Esophagus muscularis mucosa (tissue), 4 donors: ENCODE measurements at places on chromosomes 1 and 21. TPM values are rescaled to one million over a fixed set of nuclear protein-coding genes. Genes with fewer than 3 reads are reported as not detected.

- H3K4me3 ChIP-seq, result peak overlapping the region; percentile 67
- no peak for DNase-seq
- H3K27ac ChIP-seq, result peak overlapping the region; percentile 82
Measured at GRCh38 chr1:32241001-32241763, 5.8 kb upstream of the FAM167B start.

GRCh38 chr1:161192476-161193465 lies 6.1 kb downstream of the ADAMTS4 start:
- H3K4me1 ChIP-seq, result peaks cover 59% of the 10 kb centered on the region
- DNase-seq, result no peak
- peak overlapping the region; percentile 6 for H3K27ac ChIP-seq
- H3K36me3 ChIP-seq, result no peaks in the 10 kb centered on the region
- no peak overlapping the region for H3K4me3 ChIP-seq

GRCh38 chr21:46477765-46478164 lies 19.1 kb downstream of the DIP2A start:
- H3K27me3 ChIP-seq, result no peaks in the 10 kb centered on the region
- peaks cover 5% of the 10 kb centered on the region for H3K4me1 ChIP-seq
- DNase-seq, result no peak
- no peak overlapping the region for H3K27ac ChIP-seq

The PDC gene
- not detected for total RNA-seq

DNA sequence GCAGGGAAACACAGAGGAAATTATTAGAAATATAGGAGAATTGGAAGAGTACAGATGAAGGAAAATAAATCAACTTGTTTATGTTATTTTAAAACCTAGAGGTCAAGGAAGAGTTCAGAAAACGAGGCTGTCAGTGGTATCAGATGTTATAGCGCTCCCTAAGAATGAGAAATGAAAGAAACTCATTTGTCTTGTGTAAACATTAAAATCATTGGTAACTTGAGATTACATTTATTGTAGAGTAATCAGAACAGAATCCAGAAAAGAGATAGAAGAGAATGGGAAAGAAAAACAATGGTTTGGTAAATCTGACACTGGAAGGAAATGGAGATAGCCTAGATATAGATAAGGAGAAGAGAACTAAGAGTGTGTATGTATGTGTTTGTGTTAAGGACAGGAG lies 106.4 kb downstream of the ATF6 start:
- no peak overlapping the region for H3K4me3 ChIP-seq
- no peak for DNase-seq
- H3K27ac ChIP-seq, result no peak overlapping the region
- no peaks in the 10 kb centered on the region for H3K27me3 ChIP-seq
- H3K36me3 ChIP-seq, result peaks cover 9% of the 10 kb centered on the region

The EPHX1 gene
- 72.3 TPM for total RNA-seq

The BGLAP gene
- not detected for total RNA-seq

- H3K4me3 ChIP-seq, result no peak overlapping the region
- H3K4me1 ChIP-seq, result peaks cover 3% of the 10 kb centered on the region
- H3K36me3 ChIP-seq, result no peaks in the 10 kb centered on the region
- H3K27me3 ChIP-seq, result no peaks in the 10 kb centered on the region
- DNase-seq, result no peak
- H3K27ac ChIP-seq, result no peak overlapping the region
Measured at GRCh38 chr1:115606305-115606704, 35.5 kb upstream of the VANGL1 start.

DNA sequence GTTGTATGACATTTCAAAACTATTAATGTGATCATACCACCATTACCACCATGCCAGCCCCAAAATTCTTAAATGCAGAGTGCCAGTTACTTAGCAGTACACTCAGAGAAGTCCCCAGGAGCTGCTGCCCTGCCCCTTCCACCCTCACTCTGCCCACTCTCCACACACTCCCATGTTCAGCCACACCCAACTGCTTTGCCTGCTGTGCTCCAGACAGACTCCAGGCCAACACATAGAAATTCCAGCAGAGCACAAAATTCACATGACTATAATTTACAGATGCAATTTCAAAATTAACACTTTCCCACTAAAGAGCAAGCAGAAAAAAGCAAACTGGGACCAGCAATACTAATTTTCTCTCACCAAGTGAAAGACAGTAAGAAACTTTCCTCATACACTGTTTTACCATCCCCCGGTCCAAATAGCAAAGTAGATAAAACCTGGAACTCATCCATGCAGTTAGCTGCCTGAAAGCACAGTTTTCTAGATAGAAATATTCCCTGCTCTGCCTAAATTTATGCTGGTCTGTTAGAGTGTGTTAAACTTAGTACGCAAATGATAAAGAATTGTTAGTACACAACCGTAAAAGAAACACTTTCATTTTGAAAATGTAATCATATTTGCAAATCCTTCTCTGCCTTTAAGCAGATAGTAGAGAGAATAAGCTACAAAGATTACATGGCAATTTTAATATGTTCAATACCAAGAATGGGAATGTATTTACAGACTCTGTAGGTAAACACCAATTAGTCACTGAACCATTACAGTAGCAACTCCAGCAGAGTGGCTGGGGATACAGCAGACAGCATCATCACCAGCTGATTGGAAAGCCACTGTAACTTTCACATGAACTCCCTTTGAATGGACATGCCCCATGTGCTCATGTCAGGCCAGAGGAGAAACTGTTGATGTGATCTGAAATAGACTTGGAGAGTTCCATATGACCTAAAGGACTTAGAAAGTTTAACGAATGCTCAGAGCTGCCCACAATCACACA lies 176.5 kb downstream of the VAV3 start:
- no peak for DNase-seq
- H3K36me3 ChIP-seq, result no peaks in the 10 kb centered on the region
- H3K4me1 ChIP-seq, result peaks cover 24% of the 10 kb centered on the region
- H3K4me3 ChIP-seq, result no peak overlapping the region

DNA sequence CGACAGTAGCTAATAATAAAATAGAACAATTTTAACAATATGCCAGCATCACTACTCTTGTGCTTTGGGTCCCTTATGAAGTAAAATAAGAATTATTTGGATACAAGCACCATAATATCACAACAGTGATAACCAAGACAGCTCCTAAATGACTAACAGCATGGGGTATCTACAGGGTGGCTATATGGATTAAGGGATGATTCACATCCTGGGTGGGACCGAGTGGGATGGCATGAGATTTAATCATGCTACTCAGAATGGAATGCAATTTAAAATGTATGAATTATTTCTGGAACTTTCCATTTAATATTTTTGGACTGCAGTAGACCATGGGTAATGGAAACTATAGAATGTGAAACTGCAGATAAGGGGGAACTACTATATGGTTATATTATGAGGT lies 28.1 kb upstream of the B3GALNT2 start:
- no peaks in the 10 kb centered on the region for H3K4me1 ChIP-seq
- no peak for DNase-seq
- H3K36me3 ChIP-seq, result no peaks in the 10 kb centered on the region
- H3K27ac ChIP-seq, result no peak overlapping the region

GRCh38 chr21:36384885-36385232 lies 333 bp upstream of the CHAF1B start:
- H3K27me3 ChIP-seq, result no peaks in the 10 kb centered on the region
- no peaks in the 10 kb centered on the region for H3K36me3 ChIP-seq
- no peak overlapping the region for H3K27ac ChIP-seq
- DNase-seq, result no peak
- H3K4me1 ChIP-seq, result peaks cover 16% of the 10 kb centered on the region
- peak overlapping the region; percentile 80 for H3K4me3 ChIP-seq

DNA sequence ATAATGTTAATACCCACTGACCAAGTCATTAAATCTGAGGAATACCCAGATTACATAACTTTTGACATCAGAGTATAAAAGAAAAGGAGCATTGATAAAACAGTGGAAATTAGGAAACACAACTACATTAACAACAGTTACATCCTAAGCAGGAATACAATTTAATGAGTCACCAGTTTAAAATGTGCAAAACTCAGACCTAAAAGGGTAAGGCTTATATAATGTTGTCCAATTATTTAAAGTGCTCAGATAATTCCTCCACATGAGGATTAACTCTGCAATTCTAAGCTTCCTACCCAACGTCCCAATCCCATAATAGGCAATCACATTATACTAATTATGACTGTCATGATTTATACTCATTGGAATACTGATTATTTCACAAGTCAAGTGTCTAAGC lies 50.5 kb downstream of the ABL2 start:
- H3K27ac ChIP-seq, result no peak overlapping the region
- H3K4me3 ChIP-seq, result no peak overlapping the region
- H3K36me3 ChIP-seq, result no peaks in the 10 kb centered on the region

The GPATCH2 gene
- total RNA-seq, result 12.2 TPM

GRCh38 chr1:15196807-15197530 lies 43.4 kb downstream of the TMEM51 start:
- peaks cover 20% of the 10 kb centered on the region for H3K4me1 ChIP-seq
- H3K27ac ChIP-seq, result no peak overlapping the region
- no peak for DNase-seq
- H3K4me3 ChIP-seq, result no peak overlapping the region

- no peak overlapping the region for H3K27ac ChIP-seq
- no peaks in the 10 kb centered on the region for H3K36me3 ChIP-seq
- no peak overlapping the region for H3K4me3 ChIP-seq
- no peak for DNase-seq
- H3K4me1 ChIP-seq, result no peaks in the 10 kb centered on the region
Measured at GRCh38 chr1:185369786-185370185, 52.7 kb upstream of the IVNS1ABP start.

GRCh38 chr1:18951416-18951815 lies 5.1 kb downstream of the IFFO2 start:
- no peak overlapping the region for H3K4me3 ChIP-seq
- no peaks in the 10 kb centered on the region for H3K27me3 ChIP-seq
- H3K4me1 ChIP-seq, result peaks cover 92% of the 10 kb centered on the region
- H3K36me3 ChIP-seq, result no peaks in the 10 kb centered on the region

DNA sequence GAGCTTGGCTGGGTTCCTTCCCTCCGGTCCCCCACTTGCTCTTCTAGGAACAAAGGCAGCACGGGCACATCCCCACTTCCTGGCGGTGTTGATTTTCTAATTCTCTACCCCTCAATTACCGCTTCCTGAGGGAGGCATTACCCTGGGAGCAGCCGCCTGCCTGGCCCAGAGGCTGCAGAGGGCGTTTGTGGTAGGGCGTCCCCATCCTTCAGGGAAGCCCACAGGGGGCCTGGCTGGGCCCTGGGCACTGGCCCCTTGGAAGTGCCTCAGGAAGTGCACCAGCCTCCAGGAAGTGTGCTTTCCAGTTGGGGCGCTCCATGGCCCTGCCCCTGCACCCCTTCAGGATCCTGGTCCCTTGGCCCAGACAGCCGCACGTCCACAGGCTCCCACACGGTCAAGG lies 42.1 kb upstream of the CASZ1 start:
- H3K36me3 ChIP-seq, result no peaks in the 10 kb centered on the region
- no peak for DNase-seq
- no peaks in the 10 kb centered on the region for H3K27me3 ChIP-seq
- H3K4me3 ChIP-seq, result no peak overlapping the region
- peaks cover 8% of the 10 kb centered on the region for H3K4me1 ChIP-seq

The CPT2 gene
- 19.1 TPM for total RNA-seq

The FAM131C gene
- total RNA-seq, result not detected

DNA sequence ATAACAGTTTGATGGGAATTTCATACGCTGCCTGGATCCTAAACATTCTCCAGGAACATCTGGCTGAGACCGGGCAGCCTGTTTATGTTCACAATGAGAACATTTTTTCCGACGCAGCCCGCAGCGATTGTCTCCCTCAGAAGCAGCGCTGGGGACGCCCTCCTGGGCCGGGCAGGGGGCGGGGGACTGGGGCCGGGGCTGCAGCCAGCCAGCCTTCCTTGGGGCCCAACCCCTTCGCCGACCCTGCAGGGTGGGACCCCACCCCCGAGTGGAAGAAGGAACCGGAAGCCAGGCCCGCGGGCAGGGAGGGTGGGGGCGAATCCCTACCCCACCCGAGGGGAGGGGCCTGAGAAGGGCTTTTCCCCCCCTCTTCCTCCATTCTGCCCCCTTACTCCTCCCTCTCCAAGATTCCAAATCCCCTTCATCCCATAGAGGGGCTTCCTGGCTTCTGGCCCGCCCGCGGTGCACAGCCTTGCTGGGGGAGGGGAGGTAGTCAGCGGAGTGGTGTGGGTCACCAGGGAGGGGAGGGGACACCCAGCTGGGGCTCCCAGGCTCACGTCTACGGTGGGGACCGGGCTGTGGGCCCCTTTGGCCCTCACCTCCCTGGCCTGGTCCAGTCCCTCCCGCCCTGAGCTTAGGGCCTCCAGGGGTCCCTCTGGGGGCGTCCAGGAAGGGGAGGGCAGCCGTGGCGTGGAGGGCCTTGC lies 60.6 kb downstream of the WNT9A start:
- peak; percentile 92 for DNase-seq
- no peaks in the 10 kb centered on the region for H3K36me3 ChIP-seq
- peaks cover 33% of the 10 kb centered on the region for H3K4me1 ChIP-seq
- H3K27me3 ChIP-seq, result no peaks in the 10 kb centered on the region
- peak overlapping the region; percentile 65 for H3K4me3 ChIP-seq

DNA sequence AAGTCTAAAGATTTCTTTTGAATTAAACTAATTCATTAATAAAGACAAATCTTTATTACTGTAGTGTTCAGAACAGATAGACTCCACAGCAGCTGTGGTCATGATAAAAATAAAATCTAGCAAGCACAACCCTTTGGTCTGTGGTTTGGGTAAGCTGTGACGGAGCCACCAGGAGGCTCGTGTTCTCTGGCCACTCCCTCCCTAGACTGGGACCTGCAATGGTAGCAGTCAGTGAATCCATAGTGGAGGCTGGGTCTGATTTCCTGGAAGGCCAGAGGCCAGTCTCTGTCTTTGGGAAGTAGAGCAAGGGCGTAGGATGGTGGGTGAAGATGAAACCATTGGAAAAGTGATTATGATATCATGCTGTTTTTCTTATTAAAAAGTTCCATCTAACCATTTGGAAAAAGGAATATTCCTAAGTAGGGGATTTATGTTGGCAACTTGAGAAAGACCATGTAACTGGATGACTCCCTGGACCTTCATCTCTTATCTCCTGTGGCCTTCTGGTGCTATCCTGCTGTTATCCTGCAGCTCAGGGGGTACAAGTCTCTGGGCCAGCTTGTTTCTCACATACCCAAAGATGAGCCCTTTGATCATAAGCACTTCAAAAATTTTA lies 39.0 kb downstream of the TENT5C start:
- H3K27me3 ChIP-seq, result no peaks in the 10 kb centered on the region
- no peak overlapping the region for H3K27ac ChIP-seq
- no peak overlapping the region for H3K4me3 ChIP-seq
- DNase-seq, result no peak

DNA sequence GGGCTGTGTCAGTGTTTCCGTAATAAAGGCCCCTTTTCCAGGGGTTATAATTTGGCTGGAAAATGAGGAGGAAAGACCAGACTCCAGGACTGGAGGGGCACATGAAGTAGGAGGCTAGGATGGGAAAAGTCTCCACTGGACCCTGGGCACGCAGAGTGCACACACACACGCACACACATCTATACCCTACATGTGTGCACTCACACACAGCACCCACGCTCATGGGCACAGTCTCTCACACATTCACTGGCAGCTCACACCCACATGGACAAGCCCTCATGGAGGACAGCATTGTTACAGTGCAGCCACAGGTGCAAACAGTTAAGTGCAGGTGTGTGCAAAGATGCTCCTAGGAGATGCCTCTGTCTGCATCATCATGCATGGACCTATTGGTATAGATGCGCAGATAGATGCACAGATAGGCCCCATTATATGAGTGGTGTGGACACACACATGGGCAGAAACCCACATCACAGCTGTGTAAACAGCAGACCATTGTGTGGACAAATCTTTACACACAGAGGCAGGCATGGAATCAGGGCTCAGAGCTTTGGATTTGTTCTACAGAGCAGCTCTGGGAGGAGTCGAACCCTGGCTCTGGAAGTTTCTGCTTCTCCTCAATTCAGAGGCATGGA lies 9.1 kb upstream of the RUNX3 start:
- no peaks in the 10 kb centered on the region for H3K36me3 ChIP-seq
- H3K4me1 ChIP-seq, result no peaks in the 10 kb centered on the region
- peaks cover 45% of the 10 kb centered on the region for H3K27me3 ChIP-seq
- no peak overlapping the region for H3K27ac ChIP-seq
- no peak for DNase-seq
- no peak overlapping the region for H3K4me3 ChIP-seq
